Activated CD4-positive, alpha-beta T cell treated with anti-CD3 and anti-CD28 coated beads, Interleukin-2, amount 50 U/mL, for 4 hours (primary cell): ENCODE measurements at places on chromosomes 6 and 20.
A peak's percentile ranks its signal among the peaks of the same experiment; 100 is the strongest.

DNA sequence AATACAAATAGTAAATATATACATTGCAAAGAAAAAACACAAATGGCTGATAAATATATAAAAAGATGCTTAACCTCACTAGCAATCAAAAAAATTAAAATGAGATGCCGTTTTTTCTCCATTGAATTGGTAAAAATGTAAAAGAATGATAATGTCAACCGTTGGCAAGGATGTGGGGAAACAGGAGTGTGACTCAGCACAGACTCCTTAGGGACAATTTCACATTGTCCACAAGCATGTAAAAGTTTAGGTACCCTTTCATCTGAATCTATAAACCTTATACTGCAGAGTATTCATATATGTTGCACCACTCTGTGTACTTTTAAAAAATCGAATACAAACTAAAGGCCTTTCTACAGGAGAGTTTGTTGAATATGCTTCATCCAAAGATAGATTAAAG, 143.1 kb upstream of the RREB1 start:
- DNase-seq = no peak

GRCh38 chr20:41340327-41341055, at the start of gene LPIN3:
LPIN3 (plus strand) TSS chr20:41340821; CDS start chr20:41345804, 4,983 bp downstream.
- DNase-seq = peak; percentile 23

DNA sequence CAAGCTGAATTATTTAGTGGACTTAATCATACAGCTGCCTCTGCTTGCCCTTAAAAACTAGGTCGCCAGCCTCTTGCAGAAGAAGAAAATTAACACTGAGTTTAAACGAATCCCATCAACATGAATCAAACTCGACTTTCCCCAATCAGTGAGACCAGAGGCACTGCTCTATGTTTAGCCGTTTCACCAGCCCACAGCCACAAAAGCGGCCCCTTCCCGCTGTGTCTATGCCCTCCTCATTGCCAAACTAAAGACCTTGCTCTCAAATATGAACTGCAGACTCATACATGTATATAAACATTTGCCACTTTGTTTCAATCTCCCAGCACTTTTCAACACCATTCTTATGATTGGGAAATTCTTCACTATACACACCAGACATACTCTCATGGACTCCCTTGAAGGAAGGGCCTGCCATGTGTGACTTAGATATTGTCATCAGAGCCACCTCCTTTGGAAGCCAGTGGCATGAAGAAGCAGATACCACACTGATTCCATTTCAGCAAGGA, 105.8 kb upstream of the ADGRF1 start:
- no peak for DNase-seq

- DNase-seq = peak; percentile 52
Measured at GRCh38 chr6:142902636-142903053, 42.3 kb downstream of the HIVEP2 start.

DNA sequence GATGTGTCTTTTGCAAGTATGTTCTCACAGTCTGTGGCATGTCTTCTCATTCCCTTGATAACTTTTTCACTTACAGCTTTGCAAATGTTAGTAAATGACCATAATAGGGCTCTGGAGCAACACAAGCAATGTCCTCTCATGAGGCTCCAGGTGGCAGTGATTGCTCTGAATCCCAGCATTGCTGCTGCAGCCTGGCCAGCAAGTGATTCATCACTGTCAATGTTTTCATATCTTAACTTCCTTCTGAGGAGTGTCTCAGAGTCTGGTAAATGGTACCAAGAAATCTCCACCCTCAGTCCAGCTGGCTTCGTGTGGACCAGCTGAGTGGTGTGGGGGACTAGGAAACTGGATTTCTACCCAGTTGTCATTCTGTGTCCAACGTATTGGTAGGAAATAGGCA, 139.6 kb downstream of the MYLK4 start:
- DNase-seq = no peak

- DNase-seq = no peak
Measured at GRCh38 chr6:84172574-84172973, 54.9 kb downstream of the CEP162 start.

GRCh38 chr6:71262914-71263313, 25.7 kb upstream of the OGFRL1 start:
- DNase-seq = no peak

- peak; percentile 58 for DNase-seq
Measured at GRCh38 chr20:38221119-38221589, 39.4 kb downstream of the KIAA1755 start.

GRCh38 chr20:53138454-53139262, 166.5 kb downstream of the TSHZ2 start:
- no peak for DNase-seq

GRCh38 chr6:76612954-76613353, 540.5 kb upstream of the IMPG1 start:
- DNase-seq = no peak

DNA sequence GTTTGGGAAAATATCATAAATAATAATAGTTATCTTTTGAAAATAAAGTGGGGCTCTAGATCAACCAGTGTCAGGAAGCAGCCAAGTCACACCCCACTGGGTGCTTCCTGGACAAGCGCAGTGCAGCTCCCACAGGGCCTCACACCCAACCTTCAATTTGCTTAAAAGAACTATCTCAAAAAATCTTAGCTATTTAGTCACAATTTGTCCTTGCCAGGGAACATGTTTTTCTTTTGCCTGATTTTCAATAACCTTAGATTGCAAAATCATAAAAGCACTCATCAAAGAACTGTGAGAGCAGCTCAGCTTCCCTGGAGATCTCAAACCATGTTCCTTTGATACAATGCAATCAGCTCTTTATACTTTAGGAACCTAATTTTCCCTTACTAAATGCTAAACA, 1.6 kb upstream of the NCOA7 start:
- DNase-seq = no peak

DNA sequence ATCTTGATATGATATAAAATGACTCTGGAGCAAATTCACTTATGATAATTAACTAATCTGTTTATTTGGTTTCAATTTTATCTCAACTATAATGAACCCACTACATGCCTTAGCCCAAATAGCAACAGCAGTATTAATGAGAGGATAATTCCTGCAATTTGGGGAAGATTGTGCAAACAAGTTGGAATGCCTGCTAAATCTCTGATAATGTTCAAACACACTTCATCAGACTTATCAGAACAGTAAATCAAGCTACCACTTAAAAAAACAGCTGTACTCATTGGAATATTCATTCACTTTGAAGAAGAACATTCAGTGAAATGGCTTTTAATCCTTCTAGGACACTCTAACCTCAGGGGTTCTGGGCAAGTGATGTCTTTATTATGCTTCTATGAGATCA, 85.4 kb downstream of the CBLN4 start:
- no peak for DNase-seq

DNA sequence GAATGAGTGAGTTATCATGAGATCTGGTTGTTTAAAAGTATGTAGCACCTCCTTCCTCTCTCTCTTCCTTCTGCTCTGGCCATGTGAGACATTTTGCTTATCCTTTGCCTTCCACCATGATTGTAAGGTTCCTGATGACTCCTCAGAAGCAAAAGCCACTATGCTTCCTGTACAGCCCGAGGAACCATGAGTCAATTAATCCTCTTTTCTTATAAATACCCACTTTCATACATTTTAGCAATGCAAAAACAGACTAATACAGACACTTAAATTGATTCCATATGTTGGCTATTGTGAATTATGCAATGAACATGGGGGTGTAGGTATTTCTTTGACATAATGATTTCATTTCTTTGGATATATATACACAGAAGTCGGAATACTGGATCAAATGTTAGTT, 792.8 kb upstream of the EYS start:
- no peak for DNase-seq

DNA sequence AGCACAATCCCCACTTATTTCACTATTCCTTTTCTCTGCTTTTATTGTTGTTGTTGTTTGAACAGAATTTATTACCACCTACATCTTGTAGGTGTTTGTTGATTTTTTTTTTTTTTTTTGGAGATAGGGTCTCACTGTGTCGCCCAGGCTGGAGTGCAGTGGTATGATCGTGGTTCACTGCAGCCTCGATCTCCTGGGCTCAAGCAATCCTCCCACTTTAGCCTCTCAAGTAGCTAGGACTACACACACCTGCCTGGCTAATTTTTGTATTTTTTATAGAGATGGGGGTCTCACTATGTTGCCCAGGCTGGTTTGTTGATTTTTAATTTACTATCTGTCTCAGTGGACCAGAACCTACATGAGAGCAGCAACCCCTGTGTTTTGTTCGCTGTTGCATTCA, 3.6 kb downstream of the ZSCAN12 start:
- DNase-seq = no peak

DNA sequence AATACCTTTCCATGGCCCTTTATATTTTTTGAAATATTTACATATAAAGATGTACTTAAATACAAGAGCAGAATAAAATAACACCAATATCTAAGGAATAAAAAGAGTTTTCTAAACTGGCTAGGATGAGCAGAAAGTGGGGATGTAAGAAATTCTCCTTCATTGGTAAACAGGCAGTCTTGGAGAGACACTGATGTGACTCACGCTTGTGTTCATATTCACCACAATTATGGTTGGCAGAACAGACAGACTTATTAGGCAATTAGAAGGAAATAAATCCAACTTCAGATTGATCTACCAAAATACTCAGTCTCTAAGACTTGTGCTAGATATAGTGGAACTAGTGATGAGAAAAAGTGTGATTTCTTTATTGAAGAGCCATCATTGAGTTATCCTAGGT, 463.7 kb downstream of the CDC5L start:
- no peak for DNase-seq

DNA sequence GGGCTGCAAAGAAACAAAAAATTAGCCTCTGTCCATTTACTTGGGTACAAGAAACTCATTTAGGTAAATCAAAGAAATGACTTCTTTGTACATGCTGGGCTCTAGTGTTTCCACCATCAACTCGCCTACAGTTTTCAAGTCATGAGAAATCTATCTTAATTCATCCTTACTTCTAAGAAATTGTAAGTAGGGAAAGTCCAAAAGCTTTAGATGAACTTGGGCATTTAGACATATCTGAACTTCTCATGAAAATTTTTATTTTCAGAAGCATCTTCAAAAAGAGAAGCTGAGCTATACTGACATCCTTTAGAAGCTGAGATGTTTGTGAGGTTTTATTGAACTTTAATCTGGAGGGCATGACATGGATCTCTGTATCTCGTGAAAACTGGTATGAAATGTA, 117.3 kb downstream of the MYB start:
- no peak for DNase-seq

DNA sequence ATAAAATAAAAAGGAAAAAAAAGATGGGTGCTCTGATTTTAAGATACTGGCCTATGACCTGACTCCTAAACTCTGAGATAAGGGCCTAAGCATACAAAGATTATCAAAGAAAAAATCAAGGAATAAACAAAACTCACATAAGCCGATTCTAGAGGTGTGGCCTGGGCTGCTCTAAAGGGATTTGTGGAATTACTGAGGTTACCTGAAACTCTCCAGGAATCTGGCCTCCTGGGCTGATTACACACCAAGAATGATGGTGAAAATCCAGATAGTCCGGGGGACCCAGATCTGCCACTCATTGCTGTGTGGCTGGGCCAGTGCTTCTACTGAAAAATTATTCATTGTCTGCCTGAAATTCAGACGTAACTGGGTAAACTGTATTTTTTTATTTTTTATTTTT, 122.7 kb upstream of the RNF24 start:
- no peak for DNase-seq

- DNase-seq = no peak
Measured at GRCh38 chr6:37865504-37865903, 46.0 kb downstream of the ZFAND3 start.
